Inflammatory macrophage (primary cell): ENCODE measurements at places on chromosomes 7 and 10.

GRCh38 chr7:101833799-101834198 lies 16.4 kb downstream of the CUX1 start:
- no peak for DNase-seq

- DNase-seq = no peak
Measured at GRCh38 chr7:44325811-44326241, 432 bp upstream of the CAMK2B start.

- DNase-seq = peak; percentile 71
Measured at GRCh38 chr10:16770670-16771069, 46.6 kb downstream of the RSU1 start.

GRCh38 chr10:74997163-74997562 lies 114.3 kb upstream of the SAMD8 start:
- DNase-seq = no peak

- DNase-seq = peak; percentile 49
Measured at GRCh38 chr10:79562135-79562756, 2.0 kb upstream of the SFTPA2 start.

GRCh38 chr7:7737674-7738073 lies 19.3 kb upstream of the RPA3 start:
- DNase-seq = no peak

DNA sequence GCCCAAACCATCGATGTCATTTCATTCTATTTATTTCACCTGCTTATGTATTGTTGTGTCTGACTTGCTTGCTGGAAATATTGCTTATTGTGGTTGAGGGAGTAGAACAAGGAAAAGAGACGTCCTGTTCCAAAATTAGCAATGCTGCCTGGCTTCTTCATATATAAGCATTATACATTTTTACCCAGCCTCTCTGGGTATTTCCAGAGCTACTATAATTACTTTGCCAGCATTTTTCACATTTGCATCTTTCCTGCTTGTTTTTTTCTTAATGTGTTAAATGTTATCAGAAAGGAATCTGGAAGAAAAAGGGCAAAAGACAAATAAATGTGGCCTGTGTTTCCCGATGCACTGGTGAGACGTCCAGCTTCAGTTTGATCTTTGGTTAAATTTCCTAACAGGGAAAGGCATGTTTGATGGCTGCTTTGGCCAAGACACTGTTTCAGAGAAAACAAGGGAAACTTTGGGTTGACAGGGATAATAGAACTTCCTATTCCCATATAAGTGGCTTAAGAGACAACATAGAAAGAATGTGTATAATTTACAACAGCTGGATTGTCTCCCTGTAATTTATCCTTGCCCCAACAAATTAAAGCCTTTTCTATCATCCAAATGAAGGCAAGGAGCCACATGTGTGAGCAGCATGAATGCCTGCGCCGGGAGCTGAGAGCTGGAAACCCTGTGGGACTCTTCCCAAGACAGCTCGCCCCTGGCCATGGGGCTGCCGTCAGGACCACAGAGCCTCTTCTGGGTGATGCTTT lies 671.1 kb upstream of the CELF2 start:
- DNase-seq = no peak

DNA sequence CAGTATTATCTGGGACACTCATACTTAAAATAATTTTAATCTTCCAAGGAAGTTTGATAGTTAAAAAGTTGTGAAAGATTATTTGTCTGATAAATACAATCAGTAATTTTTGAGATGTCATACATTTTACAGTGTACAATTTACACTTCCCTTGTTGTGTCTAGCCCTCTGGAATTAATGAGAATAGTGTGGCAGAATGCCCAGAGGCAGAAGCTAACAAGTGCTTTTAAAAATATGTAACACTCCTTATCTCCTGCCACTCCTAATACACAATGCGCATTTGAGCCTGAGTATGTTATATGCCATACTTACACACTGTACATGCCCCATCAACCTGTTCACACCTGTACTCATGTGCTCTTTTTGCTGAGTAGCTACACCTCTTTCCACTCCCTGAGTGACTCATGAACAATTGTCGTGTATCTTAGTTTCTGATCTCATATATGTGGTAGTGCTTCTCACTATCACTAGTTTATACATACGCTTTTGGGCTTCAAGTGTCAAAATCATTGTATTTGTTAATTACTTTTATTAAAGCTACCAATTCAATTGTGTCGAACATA lies 106.9 kb upstream of the GNAI1 start:
- DNase-seq = no peak

GRCh38 chr7:140084972-140085371 lies 22.2 kb upstream of the PARP12 start:
- DNase-seq = no peak

DNA sequence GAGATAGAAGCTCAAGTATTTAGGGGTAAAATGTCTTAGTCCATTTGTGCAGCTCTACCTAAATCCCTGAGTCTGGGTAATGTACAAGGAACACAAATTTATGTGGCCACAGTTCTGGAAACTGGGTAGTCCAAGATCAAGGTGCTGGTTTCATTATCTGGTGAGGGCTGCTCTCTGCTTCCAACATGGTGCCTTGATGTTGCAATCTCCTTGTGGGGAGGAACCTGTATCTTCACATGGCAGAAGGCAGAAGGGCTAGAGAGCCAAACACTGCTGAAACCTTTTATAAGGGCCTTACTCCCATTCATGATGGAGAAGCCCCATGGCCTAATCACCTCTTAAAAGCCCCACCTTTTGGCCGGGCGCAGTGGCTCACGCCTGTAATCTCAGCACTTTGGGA lies 8.7 kb upstream of the BAZ1B start:
- no peak for DNase-seq

DNA sequence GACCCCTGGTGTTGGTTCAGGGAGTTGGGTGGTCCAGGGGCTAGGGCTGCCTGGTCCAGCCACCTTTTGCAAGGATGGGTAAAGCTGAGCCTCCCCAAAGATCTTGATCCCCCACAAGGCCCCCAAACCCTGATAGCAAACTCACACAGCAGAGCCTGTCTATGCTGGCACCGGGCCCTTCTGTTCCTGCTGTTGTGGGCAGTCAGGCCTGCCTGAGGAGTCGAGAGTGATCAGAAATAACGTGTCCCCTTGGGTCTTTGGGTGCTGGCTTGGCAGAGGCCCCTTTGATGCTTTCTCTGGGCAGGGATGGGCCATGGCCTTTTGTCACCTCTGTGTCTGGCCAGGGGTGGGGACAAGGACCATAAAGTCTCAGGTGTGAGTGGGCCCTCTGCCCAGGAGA lies 715 bp upstream of the MUC12 start:
- no peak for DNase-seq

GRCh38 chr10:72704117-72704516 lies 12.2 kb downstream of the MCU start:
- DNase-seq = no peak

DNA sequence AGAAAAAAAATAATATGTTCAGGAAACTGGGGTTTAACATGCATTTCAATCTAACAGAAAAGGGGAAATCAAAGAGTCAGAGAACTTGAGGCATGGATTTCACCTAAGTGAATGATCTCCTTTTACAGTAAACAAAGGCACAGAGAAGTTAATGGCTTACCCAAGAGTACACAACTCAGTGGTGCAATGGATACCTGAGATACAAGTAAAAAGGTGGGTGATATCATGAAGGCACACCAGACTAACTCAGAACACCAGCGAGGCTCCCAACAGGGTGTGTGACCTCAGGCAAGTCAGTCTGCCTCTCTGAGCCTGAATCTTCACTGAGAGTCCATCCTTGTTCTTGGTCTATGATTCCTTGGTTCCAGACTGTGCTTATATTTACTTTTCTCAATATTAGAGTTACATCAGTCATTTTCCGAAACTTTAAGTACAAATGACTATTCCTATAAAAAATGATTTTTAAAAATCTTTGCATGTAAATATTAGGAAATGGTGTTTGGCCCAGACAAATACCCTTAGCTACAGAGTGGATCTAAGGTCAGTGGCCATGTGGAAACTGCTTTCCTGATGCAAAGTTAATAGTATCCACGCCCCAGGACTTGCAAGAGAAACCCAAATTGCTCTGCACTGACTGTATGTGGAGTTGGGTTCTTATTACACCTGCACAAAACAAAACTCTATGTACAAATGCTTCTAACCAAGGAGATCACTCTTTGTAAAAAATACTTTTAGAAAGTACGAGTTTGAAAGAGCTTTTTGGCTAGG lies 282.8 kb upstream of the IMMP2L start:
- DNase-seq = no peak

GRCh38 chr10:130763071-130763470 lies 548.5 kb downstream of the TCERG1L start:
- DNase-seq = no peak

DNA sequence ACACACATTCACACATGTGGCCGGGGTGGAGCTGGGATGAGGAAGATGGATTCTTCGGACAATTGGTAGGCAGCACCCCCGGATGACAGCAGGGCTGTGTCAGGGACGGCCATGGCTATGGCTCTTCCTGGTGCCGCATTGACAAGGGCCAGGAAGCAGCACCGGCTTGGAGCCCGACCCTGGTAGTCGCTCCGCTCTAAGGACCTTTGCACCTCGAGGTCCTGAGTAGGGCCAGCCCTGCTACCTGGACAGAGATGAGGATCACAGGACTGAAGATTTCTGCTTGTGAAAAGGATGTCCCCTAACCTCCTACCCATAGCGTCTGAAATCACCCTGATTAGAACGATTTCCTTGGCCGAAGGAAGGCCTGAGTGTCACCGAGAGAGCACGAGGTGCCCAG lies 134.1 kb downstream of the ADARB2 start:
- no peak for DNase-seq

- DNase-seq = peak; percentile 28
Measured at GRCh38 chr7:142851919-142852318, 3.0 kb upstream of the EPHB6 start.

DNA sequence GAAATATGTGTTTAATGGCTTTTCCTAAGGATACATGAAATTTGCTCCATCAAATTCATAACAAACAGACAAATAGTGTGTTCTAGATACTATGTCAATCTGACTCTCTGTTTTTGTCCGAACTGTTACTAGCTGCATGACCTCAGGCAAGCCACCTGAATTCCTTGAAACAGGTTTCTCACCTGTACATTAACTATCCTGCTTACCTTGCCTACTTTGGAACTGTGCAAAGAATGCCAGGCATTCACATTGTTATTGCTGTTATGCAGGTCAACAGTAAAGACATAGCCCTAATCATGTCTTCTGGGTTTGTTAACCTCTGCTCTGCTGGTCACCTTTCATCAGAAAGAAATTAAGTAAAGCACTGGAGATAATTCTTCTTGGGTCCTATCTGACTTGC lies 1283.9 kb upstream of the CELF2 start:
- no peak for DNase-seq

- DNase-seq = peak; percentile 60
Measured at GRCh38 chr7:100673942-100674410, 436 bp downstream of the GNB2 start.

DNA sequence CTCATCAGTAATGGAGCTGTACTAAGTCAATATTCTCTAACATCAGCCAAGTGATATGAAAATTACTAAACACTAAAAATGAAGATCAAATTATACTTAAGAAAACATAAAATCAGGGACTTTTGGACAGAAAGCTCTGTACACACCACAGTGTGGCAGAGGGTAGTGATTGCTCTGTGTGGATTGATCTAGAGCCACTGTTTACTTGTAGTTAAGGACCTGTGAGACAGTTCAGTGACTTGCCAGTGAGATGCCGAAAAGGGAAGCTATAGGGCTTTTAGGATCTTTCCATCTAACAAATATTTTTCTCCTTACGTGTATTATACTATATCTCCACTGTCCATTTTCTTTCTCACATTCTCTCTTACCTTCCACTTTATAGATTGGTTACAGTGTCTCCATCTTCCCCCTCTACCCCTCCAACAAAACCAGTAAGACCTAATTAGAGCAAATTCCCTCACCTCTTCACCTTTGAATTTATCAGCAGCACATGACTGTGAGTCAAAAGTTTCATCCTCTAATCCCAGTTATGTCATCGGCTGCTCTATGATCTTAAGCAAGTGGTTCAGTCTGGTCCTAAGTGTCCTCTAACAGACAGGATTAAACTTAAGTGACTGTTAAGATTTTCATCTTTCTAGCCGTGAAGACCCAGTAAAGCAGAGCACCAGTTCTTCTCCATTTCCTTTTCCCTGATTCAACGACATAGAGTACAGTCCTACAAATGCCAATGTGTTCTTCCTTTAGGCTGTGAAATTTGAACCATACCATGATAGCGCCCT lies 6.9 kb downstream of the PIK3CG start:
- peak; percentile 60 for DNase-seq

GRCh38 chr10:108422286-108422685 lies 1257.8 kb upstream of the SORCS1 start:
- DNase-seq = peak; percentile 17

DNA sequence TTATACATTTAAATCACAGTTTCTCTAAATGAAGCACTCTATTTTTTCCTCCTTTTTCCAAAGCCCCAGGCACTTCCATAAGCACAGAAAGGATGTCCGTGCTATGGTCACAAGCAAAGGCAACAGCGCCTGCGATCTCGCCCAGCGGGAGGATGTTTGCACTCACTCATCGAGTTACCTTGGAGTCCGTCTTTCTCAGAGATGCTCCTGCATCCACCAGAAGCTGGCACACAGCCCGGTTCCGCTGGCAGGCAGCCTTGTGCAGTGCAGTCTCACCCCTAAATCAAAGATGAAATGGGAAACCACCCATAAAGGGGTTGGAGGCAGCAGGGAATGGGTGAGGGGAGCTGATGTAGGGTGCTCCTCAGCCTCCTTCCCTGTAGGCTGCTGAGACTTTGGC lies 51.9 kb upstream of the PTN start:
- DNase-seq = no peak

DNA sequence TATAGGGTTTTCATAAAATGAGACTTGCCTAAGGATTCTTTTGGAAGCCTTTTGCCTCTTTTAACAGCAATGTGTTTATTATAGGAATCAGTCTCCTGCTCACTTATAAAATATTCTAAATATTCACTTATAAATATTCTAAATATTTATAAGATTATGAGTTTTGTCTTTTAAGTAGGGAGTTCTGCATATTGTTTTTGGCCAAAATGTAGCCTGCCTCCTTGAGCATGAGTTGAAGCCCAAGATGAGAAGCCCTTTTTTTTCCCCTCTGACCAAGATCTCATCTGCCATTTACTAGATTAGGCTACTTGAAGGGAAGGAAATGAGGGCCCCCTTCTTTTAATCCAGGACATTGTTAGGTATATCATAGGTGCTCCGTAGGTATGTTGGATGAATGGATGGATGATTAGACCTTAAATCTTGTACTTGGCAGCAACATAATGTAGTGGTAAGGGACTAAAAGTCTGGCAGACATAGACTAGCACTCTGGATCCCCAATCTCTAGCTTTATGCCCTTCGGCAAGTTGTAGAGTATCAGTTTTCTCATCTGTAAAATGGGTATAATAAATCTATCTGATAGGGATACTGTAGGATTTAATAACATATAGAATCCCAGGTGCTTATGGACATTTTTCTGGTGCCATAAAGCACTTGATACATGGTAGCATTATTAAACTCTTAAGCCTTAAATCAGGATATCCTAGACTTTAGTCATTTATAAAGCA lies 59.1 kb downstream of the ARID5B start:
- DNase-seq = no peak

GRCh38 chr10:110714356-110714755 lies 70.2 kb downstream of the RBM20 start:
- DNase-seq = peak; percentile 68

GRCh38 chr10:23966504-23967051 lies 242.4 kb upstream of the KIAA1217 start:
- no peak for DNase-seq

- no peak for DNase-seq
Measured at GRCh38 chr10:15182540-15183207, 14.2 kb upstream of the NMT2 start.
